Caco-2 (cell line): ENCODE measurements at places on chromosomes 5 and 9.
A peak's percentile ranks its signal among the peaks of the same experiment; 100 is the strongest.

DNA sequence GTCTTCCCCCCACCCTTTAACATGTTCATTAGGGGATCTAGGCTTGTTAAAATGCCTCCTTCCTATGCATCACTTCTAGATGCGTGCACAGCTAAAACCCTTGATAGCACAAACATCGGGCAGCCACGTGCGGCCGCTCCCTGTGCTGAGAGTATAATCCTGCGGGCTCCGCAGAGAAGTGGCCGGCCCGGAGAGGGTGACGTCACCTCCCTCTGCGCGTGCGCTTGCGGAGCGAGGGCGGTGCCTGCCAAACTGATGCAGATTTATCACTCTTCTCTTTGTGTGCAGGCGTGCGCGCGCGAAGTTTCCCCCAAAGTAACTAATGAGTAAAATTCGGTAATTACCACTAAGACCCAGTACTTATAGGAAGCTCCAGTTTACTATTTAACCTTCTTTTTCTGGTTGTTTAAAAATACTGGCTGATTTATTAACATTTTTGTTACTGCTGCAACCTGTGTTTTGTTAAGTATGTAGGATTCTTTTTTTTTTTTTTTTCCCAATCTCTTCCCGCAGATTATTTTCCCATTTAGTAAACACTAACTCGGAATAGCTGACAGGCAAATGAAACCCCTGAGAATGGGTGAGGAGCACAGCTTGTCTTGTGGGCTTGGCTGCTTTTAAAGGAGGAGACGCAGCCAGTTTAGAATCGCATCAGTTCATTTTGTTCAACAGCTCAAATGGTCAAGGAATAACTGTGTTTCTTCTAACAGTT is 121.6 kb downstream of the TRIO start:
- peak; percentile 93 for DNase-seq

DNA sequence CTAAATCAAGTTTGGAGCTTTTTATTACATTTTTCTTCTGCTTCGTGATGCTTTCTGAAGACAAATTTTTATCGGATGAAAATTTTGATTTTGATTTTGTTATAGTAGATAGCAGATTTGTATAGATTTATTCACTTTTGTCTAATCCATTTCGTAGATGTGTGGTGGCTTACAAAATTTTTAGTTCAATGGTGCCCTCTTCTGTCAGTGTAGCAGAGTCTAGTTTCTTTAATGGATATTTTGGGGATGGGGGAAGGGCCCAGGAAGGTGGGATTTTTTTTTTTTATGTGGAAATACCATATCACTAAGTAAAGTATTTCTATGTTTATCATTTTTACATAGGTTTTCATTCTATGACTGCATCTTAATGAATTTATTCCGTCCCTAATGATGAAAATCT is 259.9 kb upstream of the TARS1 start:
- no peak for DNase-seq

DNA sequence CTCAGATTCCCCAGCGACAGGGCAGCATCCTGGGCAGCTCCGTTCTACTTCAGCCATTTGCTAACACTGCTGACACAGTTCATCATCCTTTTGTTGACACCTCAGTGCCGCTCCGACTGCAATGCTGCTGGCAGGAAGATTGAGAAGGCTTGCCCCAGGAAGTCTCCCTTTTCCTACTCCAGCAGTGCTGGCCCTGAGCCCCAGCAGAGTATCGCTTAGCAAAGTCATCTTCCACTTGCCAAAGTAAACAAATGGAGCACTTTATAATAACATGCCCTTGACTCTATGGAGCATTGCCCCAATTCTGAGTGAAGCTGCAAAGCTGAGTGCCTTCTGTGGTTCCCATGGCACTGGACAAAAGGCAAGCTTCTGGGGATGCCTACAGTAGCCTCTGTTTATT is 32.2 kb downstream of the PRLR start:
- DNase-seq: no peak

DNA sequence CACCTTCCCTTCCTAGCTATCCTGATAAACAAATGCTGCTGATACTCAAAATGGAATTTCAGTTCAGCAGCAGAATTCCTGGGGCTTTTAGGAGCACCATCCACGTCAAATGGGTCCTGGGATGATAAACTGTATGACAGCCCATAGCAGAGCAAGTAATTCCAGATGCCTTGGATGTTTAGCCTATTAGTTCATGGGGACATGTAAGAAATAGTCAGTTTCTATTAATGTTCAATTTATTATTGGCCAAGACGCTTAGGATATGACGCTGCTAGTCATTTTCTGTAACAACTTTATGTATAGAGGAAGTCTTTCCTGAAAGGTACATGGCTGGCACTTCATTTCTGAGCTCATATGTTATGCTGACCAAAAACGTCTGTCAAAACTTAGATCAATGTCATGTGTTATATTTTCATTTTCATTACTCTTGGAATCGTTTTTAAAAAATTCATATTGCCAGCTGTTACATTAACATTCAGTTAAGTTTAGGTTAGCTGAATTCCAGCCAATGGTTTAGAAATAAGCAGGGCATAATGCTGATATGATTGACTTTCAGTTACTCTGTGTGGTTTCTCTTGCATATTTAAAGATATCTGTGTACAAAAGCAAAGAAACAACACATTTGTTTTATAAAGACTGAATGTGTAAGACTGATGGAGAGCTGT is 243.8 kb downstream of the CSNK1G3 start:
- no peak for DNase-seq

DNA sequence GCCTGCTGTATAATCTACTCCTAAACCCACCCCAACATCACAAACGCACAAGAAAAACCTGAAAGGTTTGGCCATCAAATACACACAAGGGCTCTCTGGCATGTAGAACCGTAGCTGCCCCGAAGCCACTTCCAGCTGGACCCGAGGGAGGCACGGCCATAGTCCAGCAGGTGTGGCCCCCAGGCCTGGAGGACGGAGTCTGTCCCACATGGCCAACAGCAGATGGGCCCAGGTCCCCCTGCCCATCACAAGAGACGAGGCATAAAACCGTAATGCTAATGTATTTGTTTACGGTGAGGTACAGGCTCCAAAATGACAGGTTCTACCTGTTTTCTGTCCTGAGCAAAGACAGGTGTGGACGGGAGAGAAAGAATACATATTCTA is 234.2 kb downstream of the SYK start:
- DNase-seq: no peak

DNA sequence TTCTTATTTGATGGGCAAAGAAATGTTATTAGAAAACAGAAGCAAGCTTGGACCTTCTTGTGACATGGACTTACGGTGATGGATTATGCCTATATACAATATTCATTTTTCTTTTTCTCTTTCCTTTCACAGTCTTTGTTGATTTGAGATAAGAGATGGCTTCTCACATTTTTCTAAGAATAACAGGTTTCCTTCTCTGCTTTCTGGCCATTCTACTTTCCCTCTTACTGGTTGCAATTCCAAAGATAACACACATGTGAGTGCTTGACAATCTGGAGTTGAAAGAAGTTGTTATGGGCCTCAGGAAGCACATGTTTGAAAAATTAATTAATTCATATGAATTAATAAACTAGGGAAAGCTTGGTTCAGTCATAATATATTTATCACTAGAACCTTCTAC is 89.8 kb upstream of the RPS23 start:
- no peak for DNase-seq

GRCh38 chr5:5667136-5667554 is 244.7 kb downstream of the ICE1 start:
- DNase-seq: no peak
